ENCODE measurements at places on chromosomes 6 and 20.

DNA sequence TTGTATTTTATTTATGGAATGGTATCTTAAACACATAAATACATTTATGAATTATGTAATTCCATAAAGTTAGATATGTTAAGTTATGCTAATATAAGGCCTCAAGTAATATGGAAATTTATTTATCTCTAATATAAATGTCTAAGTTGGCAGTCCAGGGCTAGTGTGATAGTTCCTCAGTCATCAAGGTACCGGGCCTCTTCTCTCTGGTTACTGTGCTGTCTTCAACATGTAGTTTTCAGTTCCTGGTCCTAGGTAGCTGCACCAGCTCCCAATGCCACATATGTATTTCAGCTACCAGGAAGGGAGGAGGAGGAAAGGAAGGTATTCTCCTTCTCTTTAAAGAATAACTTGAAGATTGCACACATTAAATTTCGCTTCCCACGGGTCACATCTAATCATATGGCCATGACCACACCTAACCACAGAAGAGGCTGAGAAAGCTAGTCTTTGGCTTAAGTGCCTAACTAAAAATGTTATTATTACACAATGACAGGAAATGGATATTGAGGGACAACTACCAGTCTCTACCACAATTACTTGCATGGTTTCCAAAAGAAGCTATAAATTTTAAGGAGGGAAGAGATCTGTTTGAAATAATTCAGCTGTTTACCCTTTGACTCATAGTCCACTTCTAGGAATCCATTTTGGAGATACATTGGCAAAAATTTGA is 68.6 kb downstream of the BCKDHB start:
- no peak for DNase-seq

DNA sequence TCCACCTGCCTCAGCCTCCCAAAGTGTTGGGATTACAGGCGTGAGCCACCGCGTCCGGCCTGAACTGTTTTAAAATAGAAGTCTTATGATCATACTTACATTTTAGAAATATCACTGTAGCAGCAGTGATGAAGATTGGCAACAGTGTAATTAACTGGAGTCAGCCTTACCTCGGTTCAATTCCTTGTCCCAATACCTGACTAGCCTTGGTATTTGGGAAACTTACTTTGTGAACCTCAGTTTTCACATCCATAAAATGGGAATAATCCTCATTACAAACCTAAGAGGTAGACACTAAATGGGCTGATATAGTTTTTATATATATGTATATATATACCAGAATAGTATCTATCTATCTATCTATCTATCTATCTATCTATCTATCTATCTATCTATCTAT is 19.3 kb downstream of the PHF20 start:
- DNase-seq, result no peak

- DNase-seq, result no peak
These were observed 630 bp downstream of the PPP2R5D start for GRCh38 chr6:42984924-42985475.

DNA sequence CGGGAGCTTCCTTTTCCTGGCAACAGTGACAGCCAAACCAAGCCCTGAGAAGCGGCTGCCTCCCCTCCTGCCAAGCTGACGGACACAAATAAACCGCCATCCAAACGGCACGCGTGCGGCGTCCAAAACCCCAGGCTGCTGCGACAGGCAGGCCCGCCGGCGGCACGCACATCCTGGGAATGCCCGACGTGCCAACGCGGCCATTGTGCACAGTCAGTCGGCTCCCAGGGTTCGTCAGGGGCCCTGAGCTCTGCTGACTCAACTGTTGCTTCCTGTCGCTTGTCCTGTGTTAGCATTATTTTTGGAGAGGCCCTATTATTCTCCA is 6.8 kb downstream of the JAG1 start:
- no peak for DNase-seq

DNA sequence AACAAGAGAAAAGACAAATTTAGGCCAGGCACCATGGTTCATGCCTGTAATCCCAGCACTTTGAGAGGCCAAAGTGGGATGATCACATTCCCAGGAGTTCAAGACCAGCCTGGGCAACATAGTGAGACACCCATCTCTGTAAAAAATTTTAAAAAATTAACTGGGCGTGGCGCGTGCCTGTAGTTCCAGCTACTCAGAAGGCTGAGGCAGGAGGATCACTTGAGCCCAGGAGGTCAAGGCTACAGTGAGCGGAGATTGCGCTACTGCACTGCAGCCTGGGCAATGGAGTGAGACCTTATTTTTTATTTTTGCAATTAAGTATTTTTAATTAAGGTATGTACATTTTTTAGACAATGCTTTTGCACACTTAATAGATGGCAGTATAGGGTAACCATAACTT is 3.3 kb downstream of the MTHFD1L start:
- no peak for DNase-seq
